Peyer's patch (tissue), 4 donors: ENCODE measurements at places on chromosomes 1 and 21. TPM values are rescaled to one million over a fixed set of nuclear protein-coding genes. Genes with fewer than 3 reads are reported as not detected.

Gene RAB7B
- 0.35 TPM for total RNA-seq

GRCh38 chr1:31705080-31705866, 1.5 kb upstream of the COL16A1 start:
- no peaks in the 10 kb centered on the region for H3K27me3 ChIP-seq
- H3K27ac ChIP-seq, result peak overlapping the region; percentile 85
- H3K4me1 ChIP-seq, result peaks cover 34% of the 10 kb centered on the region
- no peaks in the 10 kb centered on the region for H3K36me3 ChIP-seq

DNA sequence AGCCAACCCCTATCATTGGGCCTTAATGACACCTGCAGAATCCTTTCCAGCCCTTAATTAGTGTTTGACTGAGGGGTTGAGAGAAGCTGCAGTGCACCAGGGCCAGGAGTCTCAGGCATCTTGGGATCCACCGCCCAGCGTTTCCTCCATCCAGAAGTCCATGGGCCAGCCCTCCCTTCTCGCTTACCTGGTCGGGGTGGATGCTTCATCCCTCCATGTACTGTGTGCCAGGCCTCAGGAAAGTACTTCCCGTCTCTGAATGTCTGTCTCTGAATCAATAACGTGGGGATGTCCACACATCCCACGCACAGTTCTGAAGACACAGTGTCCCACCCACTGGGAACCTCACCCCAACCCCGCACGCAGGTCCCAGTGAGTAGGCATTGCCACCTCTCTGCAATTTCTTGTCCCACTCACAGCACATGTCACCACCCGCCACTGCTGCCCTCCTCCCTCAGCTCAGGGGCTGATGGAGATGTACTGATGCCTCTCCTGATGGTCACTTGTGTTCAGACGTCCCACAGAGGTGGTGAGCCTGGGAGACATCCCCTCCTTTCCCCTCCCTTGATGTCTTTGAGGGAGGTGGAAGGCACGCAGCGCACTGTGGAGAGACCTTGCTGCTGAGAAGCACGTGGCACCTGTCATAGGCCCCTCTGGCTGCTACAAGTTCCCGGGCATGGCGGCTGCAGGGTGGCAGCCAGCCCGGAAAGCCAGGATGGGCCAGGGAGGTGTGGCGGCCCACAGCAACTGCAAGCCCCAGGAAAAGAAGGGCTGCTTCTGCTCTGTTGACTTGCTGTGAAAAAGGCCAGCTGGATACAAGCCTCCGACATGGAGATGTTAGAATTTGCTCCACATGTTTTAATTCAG, 29.4 kb upstream of the PRSS38 start:
- H3K27me3 ChIP-seq, result no peaks in the 10 kb centered on the region
- no peak overlapping the region for H3K27ac ChIP-seq
- no peaks in the 10 kb centered on the region for H3K36me3 ChIP-seq
- peak; percentile 45 for DNase-seq

GRCh38 chr1:101002551-101002950, 23.0 kb downstream of the DPH5 start:
- H3K36me3 ChIP-seq, result no peaks in the 10 kb centered on the region
- DNase-seq, result no peak
- H3K4me1 ChIP-seq, result no peaks in the 10 kb centered on the region
- no peaks in the 10 kb centered on the region for H3K27me3 ChIP-seq

GRCh38 chr1:145993618-145994390, 2.6 kb downstream of the TXNIP start:
- H3K27ac ChIP-seq, result peak overlapping the region; percentile 99
- H3K4me3 ChIP-seq, result peak overlapping the region; percentile 83
- no peak for DNase-seq
- H3K27me3 ChIP-seq, result no peaks in the 10 kb centered on the region
- peaks cover 4% of the 10 kb centered on the region for H3K36me3 ChIP-seq

DNA sequence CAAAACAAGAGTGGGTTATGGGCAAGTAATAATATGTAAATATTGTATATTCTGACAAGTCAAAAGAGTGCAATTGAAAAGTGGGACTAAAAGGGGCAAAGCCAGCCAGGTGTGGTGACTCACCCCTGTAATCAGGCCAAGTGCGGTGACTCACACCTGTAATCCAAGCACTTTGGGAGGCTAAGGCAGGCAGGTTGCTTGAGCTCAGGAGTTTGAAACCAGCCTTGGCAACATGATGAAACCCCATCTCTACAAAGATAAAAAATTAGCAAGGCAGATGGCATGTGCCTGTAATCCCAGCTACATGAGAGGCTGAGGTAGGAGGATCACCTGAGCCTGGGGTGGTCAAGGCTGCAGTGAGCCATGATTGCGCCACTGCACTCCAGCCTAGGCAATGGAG, 304.0 kb downstream of the HHIPL2 start:
- H3K4me3 ChIP-seq, result no peak overlapping the region
- no peak overlapping the region for H3K27ac ChIP-seq
- H3K4me1 ChIP-seq, result no peaks in the 10 kb centered on the region
- no peak for DNase-seq
- H3K36me3 ChIP-seq, result no peaks in the 10 kb centered on the region

Gene TRAF3IP3
- total RNA-seq, result 102 TPM

- H3K4me1 ChIP-seq, result no peaks in the 10 kb centered on the region
- no peak for DNase-seq
- no peak overlapping the region for H3K27ac ChIP-seq
- no peaks in the 10 kb centered on the region for H3K27me3 ChIP-seq
- no peaks in the 10 kb centered on the region for H3K36me3 ChIP-seq
- no peak overlapping the region for H3K4me3 ChIP-seq
Measured at GRCh38 chr21:30839304-30839703, 9.7 kb upstream of the KRTAP7-1 start.

- H3K27me3 ChIP-seq, result no peaks in the 10 kb centered on the region
- no peak overlapping the region for H3K4me3 ChIP-seq
- no peaks in the 10 kb centered on the region for H3K36me3 ChIP-seq
- H3K4me1 ChIP-seq, result no peaks in the 10 kb centered on the region
- DNase-seq, result no peak
Measured at GRCh38 chr1:212749821-212750535, 41.6 kb downstream of the NSL1 start.

GRCh38 chr21:17738176-17738953, 80.8 kb downstream of the C21orf91 start:
- H3K4me3 ChIP-seq, result no peak overlapping the region
- no peak overlapping the region for H3K27ac ChIP-seq
- no peaks in the 10 kb centered on the region for H3K27me3 ChIP-seq
- no peak for DNase-seq
- H3K4me1 ChIP-seq, result no peaks in the 10 kb centered on the region

DNA sequence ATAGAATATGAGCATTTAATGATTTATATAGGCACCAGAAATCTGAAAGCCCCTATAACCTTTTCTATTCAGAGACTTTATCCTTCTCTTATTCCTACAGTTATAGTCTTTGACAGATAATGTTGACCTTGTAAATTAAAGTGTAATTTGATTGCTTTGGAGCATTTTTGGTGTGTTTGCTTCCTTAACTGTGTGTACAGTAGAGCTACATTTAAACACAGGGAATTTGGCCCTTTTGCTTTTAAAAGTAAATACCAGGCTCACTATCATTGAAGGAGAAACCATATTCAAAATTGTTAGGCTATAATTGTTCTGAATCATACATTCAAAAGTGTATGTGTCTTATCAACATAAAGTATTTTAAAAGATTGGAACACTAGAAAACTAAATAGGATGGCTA, 33.0 kb downstream of the STXBP3 start:
- no peak overlapping the region for H3K27ac ChIP-seq
- no peaks in the 10 kb centered on the region for H3K27me3 ChIP-seq
- no peaks in the 10 kb centered on the region for H3K36me3 ChIP-seq

- H3K27me3 ChIP-seq, result no peaks in the 10 kb centered on the region
- no peak overlapping the region for H3K4me3 ChIP-seq
- H3K27ac ChIP-seq, result no peak overlapping the region
Measured at GRCh38 chr21:43308101-43308814, 118.7 kb downstream of the SIK1 start.

Gene GNG4
- 3.3 TPM for total RNA-seq

Gene TMEM269
- not detected for total RNA-seq

GRCh38 chr1:181141431-181141910, 53.0 kb downstream of the IER5 start:
- no peaks in the 10 kb centered on the region for H3K27me3 ChIP-seq
- no peak overlapping the region for H3K27ac ChIP-seq
- no peaks in the 10 kb centered on the region for H3K36me3 ChIP-seq
- H3K4me1 ChIP-seq, result peaks cover 16% of the 10 kb centered on the region
- no peak overlapping the region for H3K4me3 ChIP-seq

Gene CHODL
- 0.35 TPM for total RNA-seq

DNA sequence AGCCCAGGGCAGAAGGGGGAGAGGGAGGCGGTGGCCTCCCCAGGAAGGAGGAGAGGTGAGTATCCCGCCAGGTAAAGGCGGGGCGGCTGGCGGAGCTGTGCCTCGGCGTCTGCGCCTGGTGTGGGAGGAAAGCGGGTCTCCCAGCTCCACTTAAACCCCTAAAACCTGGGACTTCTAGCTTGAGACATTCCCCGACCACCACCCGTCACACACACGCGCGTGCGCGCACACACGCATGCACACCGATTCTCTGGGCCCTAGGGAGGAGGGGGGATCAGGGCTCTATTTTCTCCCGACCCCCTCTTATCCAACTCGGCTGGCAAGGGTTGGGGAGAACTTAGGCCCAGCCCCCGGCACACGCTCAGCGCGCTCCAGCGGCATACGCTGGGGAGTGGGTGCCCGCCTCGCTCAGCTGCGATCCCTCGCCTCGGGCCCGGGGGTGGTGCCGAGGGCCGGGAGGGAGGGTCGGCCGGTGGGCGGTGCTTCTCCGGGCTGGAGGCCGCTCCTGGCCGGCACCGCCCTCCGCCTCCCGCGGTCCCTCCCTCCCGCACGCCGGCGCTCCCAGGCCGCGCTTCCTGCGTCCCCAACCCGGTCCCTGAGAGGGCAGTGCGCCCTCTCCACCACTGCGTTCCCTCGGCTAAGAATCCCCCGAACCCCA, at the start of gene TMEM51:
TSS of gene TMEM51 (plus strand) at position 564 of the 658 bp plus-strand sequence. CDS start 61,341 bp downstream, outside the sequence.
- H3K4me1 ChIP-seq, result no peaks in the 10 kb centered on the region
- peak; percentile 91 for DNase-seq
- no peaks in the 10 kb centered on the region for H3K36me3 ChIP-seq
- H3K27me3 ChIP-seq, result no peaks in the 10 kb centered on the region

DNA sequence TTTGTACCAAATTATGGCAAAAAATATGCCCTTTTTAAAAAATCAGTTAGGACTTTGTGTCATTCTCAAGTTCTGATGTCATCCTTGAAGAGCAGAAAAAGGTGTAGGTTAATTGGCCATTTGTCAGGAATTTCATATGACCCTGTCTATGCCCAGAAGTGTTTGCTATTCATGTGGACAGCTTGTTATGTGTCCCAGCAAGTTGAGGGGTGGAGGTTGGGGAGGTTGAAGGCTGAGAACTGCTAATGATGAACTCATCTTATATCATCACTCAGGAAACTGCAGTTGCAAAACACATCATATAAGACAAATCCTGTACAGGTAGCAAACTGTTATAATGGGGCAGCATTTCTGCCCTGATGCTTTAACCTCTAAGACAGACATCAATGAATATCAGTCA, 106.5 kb downstream of the PHTF1 start:
- no peak overlapping the region for H3K4me3 ChIP-seq
- DNase-seq, result no peak
- H3K36me3 ChIP-seq, result no peaks in the 10 kb centered on the region
- H3K4me1 ChIP-seq, result no peaks in the 10 kb centered on the region
- H3K27ac ChIP-seq, result no peak overlapping the region

Gene PODN
- total RNA-seq, result 13.5 TPM

GRCh38 chr1:68379085-68379478, 70.7 kb downstream of the RPE65 start:
- H3K27me3 ChIP-seq, result no peaks in the 10 kb centered on the region
- H3K27ac ChIP-seq, result no peak overlapping the region

DNA sequence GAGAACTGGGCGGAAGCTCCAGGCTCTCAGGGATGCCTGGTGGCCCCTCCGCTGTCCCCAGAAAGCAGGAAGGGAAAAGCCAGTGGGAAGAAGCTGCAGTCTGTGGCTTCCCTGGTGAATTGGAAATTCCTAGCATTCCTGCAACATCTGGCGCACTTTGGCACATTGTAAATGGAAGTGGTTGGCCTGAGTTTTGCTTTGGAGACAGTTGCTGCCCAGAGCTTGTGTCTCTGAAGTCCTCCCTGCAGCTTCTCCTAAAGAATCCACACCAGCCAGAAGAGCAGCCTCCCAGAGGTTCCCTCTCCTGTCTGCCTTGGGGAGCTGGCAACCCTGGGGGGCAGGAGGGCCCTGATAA, 48.2 kb downstream of the ARHGEF10L start:
- H3K36me3 ChIP-seq, result no peaks in the 10 kb centered on the region
- H3K4me3 ChIP-seq, result no peak overlapping the region
- peak overlapping the region; percentile 42 for H3K27ac ChIP-seq
- no peak for DNase-seq
- H3K4me1 ChIP-seq, result peaks cover 68% of the 10 kb centered on the region
- no peaks in the 10 kb centered on the region for H3K27me3 ChIP-seq

DNA sequence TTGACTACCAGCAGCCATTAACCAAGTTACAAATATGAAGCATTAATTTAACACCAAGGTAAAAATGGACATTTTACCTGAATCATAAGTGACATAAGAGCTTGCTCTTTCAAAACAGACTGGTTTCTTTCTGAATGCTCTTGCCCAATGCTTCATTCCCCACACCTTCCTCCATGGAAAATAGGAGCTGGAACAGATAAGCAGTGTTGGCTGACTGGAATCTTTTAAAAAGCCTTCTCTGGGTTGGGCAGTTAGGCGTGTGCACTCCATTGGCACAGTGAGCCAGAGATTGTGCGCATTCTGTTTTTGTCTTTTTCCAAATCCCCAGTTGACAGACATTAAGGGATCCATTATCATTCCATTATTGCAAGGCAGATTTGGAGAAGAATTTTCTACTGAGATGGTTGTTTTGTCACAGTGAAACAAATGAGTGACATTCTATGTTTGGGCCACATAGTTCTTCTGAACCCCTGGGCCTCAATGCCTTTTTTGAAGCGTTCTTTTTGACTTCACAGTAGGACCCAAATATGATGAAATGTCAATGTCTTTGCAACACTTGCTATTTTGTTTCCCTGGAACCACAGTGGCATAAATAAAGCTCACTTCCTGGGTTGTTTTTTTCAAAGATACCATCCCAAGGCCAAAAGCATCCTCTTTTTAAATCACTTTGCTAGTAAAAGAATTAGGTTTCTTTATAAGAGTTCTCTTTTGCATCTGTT, 32.3 kb downstream of the LRRC8B start:
- H3K4me3 ChIP-seq, result no peak overlapping the region
- H3K4me1 ChIP-seq, result peaks cover 4% of the 10 kb centered on the region
- no peaks in the 10 kb centered on the region for H3K27me3 ChIP-seq
- DNase-seq, result no peak
- no peaks in the 10 kb centered on the region for H3K36me3 ChIP-seq

Gene CSMD2
- under 0.01 TPM for total RNA-seq

Gene TBX19
- total RNA-seq, result 1.1 TPM
